EH (cell line): ENCODE measurements at places on chromosomes 6 and 20.
A peak's percentile ranks its signal among the peaks of the same experiment; 100 is the strongest.

DNA sequence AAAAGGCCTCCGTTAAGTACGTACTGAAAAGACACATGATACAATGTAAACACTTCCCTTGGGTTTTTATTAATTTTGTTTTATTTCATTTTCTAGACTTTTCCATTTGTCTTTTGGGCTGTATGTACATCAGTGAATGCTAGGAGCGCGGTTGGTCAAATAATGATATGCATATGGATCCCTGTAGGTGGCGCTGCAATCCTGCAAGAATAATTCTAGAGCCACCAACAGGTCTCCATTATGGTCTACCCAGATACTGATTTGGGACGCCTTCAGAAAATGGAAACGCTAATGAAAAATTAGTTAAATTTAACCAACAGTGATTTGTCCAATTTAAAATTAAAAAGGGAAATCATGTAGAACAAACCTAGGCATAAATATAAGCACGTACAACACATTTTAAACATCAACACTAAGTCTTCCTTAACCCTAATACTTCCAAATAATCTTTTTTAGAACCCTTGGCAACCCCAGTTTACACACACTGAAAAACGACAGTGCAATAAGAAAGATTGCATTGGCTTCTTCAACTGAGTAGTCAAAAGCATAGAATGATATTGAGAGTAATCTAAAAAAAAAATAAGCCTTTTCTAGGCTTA lies 433.5 kb downstream of the RFPL4B start:
- DNase-seq = peak; percentile 87

GRCh38 chr6:85135376-85136094 lies 314.3 kb upstream of the NT5E start:
- DNase-seq = peak; percentile 38

DNA sequence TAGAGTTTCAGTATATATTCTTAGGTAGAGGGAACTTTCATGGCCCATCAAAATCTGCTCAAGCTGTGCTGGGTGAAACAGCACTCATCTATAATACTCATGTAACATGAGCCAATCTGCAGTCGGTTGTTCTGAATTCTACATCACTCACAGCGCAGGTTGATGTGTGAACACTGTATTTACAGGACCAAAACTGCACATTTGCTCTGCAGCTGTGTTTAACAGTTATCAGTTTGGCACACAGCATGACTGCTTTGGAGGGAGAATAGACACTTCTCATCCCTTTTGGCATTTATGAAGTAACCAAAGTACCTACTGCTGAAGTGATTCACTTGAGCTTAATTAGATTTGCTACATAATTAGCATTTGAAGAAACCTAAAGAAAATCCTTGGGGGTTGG lies 225.1 kb downstream of the BCKDHB start:
- no peak for DNase-seq

- DNase-seq = peak; percentile 69
Observed at GRCh38 chr6:78947962-78948361, 80.6 kb downstream of the IRAK1BP1 start.

- DNase-seq = no peak
Observed at GRCh38 chr6:16503970-16504415, 257.3 kb downstream of the ATXN1 start.
